Muscle of back (tissue), 13 donors: ENCODE measurements at places on chromosomes 16 and 17.

- DNase-seq, result peak; percentile 69
These were observed 185.5 kb upstream of the NLRP1 start for GRCh38 chr17:5769593-5770354.

DNA sequence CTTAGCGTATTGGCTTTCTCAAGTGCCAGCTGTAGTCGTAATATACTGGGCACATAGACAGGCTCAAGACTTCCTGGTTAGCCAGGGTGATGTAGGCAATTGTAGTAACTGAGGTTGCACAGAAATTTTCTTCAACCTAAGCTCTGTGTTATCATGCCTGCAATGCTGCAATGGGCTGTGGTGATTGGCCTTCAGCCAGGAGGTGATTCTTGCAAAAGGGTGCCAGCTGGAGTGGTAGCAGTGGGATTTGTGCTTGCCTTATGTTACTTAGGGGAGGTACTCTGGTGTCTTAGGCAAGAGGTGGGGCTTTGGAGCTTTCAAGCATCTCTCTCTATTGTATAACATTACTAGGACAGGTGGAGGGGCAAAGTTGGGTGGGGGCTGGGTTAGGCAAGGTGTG is 495.1 kb downstream of the CDH11 start:
- no peak for DNase-seq

GRCh38 chr16:46974352-46974751 is 878 bp upstream of the DNAJA2 start:
- peak; percentile 9 for DNase-seq

DNA sequence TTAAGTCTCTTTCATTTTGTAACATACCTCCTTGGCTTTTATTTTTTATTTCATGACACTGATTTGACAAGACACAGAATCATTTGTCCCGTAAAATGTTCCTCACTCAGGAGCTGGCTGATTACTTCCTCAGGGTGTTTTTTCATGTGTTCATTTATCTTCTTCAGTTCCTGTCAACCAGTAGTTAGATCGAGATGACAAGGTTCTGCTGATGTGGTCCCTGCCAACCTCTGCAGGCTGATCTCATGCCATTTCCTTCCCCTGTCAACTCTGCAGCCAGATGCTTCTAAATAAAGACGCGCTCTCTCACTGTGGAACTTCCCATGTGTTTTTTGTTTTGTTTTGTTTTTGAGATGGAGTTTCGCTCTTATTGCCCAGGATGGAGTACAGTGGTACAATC is 8.1 kb upstream of the CXCL16 start:
- DNase-seq, result no peak
